T-helper 9 cell (primary cell): ENCODE measurements at places on chromosomes 7 and 10.
A peak's percentile ranks its signal among the peaks of the same experiment; 100 is the strongest.

DNA sequence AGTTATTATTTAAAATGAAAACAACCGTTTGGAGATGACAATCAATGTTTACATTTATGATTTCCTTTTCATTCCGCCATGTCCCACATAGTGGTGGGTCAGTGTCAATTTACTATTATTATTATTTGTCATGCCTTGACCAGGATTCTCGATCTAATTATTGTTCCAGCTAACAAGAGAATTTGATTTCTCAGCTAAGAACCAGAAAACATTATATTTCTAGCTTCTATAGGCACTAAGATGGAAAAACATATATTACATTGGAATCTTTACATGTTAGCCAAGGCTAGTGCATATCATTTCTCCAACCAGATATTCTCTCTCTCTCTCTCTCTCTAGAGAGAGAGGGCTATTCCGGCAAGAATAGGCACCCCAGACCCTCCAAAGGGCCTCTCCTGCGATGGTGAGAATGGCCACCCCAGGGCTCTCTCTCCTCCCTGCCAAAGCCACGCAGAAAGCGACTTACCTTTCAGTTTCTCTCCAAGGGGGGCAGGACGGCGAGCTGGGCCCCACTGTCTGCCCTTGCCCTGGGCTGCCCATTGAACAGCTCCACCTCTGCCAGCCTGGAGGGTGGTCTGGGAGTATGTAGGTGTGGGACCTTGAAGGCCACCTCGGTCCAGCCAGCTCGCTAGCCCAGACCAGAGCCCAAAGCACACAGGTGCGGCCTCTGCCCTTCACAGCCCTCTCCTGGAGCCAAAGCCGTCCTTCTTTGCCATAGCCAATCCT is 2.4 kb downstream of the HOXA3 start:
- no peak for DNase-seq

DNA sequence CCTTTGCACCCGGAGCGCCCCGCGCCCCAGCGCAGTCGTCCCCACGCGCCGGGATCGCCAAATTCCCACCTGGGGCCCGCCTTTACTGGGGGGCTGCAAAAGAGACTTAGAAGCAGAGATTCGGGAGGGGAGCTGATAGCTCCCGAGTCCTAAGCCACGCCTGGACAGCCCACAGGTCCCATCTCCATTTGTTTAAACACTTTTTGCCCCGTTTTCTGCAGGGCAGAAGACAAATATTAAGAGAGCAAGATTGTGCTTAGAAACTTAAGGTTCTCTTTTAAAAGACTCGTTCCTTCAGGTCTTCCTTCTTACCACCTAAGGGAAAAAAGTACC is 299.1 kb upstream of the NFE2L3 start:
- no peak for DNase-seq

DNA sequence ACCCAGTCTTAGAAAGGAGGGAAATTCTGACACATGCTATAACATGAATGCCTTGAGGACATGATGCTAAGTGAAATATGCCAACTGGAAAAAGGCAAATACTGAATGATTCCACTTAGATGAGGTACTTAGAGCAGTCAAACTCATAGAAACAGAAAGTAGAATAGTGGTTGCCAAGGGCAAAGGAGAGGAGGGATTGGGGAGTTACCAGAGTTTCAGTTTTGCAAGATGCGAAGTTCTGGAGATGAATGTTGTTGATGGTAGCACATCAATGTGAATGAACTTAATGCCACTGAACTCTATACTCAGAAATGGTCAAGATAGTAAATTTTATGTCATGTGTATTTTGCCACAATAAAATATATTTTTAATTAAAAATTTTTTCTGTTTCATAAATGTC is 38.9 kb downstream of the DRGX start:
- DNase-seq, result no peak

DNA sequence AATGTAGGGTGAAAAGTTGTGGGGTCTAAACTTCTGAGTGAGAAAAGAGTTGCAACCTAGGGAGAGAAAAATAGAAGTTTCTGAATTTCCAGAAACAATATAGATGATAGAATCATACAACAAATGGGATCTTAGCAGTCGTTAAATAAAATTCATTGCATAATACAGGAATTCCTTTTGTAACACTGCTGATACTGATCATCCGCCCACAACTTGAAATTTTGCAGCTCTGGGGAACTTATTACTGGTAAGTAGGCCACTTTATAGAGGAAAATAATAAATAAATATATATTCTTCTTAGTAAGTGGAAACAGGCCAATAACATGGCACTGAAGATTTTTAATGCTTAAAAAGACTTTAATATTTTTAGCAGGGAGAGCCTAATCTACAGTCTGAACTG is 81.9 kb upstream of the SMIM30 start:
- DNase-seq, result no peak

DNA sequence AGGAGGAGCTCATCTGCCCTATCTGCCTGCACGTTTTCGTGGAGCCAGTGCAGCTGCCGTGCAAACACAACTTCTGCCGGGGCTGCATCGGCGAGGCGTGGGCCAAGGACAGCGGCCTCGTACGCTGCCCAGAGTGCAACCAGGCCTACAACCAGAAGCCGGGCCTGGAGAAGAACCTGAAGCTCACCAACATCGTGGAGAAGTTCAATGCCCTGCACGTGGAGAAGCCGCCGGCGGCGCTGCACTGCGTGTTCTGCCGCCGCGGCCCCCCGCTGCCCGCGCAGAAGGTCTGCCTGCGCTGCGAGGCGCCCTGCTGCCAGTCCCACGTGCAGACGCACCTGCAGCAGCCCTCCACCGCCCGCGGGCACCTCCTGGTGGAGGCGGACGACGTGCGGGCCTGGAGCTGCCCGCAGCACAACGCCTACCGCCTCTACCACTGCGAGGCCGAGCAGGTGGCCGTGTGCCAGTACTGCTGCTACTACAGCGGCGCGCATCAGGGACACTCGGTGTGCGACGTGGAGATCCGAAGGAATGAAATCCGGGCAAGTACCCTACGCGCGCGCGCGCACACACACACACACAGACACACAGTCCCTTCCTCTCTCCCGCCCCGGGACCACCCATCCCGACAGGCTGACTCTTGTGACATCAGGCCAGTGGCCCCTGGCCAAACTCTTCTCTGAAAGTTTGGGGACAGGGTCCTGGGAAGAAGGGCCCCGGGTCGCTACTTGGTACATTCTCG is 538 bp downstream of the TRIM8 start:
- peak; percentile 69 for DNase-seq

GRCh38 chr7:11548532-11548931 is 283.5 kb downstream of the THSD7A start:
- no peak for DNase-seq

DNA sequence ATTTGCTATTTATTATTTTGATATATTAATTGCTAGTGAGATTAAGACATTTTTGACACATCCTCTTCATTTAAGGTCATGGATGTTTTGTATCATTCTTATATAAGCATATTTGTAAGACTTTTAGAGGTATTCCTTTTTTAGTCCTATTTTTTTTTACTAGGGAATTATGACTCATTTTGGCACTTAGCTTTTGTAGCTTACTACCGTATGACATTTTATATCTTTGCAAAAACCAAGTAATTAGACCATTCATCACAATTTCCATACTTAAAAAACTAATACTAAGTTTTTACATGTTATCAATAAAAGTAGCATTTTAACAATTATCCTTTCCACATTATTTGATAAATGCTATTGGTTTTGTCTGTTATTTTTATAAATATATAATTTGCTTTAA is 41.6 kb downstream of the BMPR1A start:
- no peak for DNase-seq

- DNase-seq, result no peak
Observed at GRCh38 chr10:110619514-110620397, 24.4 kb upstream of the RBM20 start.

GRCh38 chr7:101487753-101488152 is 125.1 kb downstream of the COL26A1 start:
- no peak for DNase-seq

DNA sequence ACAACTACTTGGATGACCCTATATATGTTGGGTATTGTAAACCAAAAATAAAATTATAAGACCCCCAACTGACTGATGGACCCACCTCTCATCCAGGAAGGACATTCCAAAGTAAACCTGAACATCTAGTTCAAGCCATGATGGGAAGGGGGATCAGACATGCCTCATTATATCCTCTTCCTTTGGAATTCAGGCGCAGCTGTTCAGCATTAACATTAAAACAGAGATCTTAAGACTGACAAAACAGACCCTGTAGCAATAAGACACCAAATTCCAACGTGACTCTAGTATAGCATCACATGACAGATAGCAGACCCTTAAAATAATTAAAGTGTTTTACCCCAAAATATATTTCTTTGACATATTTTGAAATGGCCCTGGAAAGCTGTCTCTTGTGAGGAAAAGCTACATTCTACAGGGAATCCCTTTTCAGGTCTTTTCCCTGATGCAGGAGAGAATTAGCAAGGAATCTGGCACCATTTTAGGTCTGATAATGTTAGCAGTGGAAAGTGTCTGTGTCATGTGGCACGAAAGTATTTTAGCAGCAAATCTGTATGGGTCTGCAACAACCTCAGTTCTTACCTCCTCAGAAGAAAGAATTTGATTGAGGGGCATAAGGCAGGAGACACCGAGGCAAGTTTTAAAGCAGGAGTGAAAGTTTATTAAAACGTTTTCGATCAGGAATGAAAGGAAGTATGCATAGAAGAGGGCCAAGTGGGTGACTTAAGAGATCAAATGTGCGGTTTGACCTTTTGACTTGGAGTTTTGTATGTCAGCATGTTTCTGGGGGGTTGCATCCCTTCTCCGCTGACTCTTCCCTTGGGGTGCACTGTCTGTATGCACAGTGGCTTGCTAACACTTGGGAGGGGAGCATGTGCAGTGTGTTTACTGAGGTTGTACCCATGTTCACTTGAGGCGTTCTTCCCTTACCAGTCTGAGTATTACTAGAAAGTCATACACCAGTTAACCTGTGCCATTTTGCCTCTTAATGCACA is 236.6 kb upstream of the PPP1R3A start:
- no peak for DNase-seq

DNA sequence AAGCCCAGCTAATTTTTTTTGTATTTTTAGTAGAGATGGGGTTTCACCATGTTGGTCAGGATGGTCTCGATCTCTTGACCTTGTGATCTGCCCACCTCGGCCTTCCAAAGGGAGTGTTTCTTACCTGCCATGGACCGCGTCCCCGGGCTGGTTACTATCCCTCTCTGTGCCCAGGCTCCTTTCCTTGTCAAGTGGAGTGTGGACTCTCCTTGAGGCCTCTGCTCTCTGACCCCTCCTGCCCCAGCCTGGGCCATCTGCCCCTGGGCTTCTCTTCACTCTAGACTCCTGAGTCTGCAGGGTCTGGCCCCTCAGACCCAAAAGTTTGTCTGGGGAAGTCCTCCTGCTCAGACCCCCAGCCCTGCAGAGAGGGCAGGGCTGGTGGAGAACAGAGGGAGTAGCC is 20.7 kb downstream of the NEURL1 start:
- no peak for DNase-seq

DNA sequence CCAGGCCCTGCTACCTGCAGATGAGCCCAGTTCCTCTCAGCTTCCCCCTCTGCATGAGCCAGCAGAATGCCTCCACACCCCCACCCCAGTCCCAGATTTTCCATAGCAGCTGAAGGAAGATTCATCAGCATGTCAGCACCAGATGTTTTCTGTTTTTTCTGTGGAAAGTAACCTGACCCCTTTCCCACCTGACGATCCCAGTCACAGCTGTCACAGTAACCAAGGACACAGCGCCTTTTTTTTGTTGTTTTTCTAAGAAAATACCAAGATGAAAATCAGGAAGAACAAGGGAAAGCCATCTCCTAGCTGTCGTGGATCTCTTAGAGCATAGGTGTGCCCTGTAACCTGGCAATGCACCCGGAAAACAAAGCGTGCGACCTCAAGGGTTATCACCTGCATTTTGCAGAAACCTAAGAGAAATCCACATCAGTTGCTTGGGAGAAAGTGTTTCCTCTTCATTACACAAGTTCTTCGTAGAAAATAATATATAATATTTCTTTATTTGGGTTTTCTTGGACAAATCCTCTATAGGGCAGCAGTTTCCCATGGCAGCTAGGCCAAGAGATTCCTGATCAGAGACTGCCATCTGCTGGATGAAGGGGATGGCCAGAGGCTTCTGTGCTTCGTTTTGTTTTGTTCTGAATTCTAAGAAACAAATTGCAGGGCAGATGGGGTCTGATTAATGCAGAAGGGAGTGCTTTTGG is 401.9 kb downstream of the TNS3 start:
- no peak for DNase-seq

DNA sequence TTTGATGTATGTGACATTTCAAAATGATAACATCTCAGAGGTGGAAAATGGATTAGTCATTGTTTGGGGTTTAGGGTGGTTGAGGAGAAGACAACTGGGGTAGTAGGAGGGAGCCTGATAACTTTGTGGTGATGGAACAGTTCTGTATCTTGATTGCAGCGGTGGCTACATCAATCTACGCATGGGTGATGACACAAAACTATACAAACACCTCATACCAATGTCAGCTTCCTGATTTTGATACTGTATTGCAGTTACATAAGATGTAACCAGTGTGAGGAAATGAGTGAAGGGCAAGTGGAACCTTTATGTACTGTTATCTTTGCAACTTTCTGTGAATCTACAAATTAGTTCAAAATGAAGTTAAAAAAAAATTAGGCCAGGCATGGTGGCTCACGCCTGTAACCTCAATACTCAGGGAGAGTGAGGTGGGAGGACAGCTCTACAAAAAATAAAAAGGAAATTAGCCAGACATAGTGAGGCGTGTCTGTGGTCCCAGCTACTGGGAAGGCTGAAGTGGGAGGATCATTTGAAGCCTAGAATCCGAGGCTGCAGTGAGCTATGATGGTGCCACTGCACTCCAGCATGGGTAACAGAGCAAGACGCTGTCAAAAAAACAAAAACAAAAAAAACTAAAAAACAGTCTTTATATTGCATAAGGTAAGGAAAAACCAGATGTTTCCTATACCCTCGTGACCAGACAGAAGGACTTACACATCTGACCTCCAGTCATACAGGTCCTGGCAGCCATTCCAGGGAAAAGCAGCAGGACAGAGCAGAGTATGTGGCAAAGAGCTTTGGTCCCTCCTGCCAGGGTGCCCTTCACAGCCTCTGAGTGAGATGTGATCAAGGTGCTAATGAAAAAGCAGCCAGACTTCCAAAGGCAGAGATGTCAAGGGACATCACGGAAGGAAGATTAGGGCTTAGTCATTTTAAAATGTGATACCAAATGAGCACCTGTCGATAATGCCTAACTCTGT is 50.8 kb downstream of the CYTH3 start:
- DNase-seq, result no peak

GRCh38 chr7:47968847-47969774 is 10.3 kb downstream of the HUS1 start:
- DNase-seq, result peak; percentile 24

DNA sequence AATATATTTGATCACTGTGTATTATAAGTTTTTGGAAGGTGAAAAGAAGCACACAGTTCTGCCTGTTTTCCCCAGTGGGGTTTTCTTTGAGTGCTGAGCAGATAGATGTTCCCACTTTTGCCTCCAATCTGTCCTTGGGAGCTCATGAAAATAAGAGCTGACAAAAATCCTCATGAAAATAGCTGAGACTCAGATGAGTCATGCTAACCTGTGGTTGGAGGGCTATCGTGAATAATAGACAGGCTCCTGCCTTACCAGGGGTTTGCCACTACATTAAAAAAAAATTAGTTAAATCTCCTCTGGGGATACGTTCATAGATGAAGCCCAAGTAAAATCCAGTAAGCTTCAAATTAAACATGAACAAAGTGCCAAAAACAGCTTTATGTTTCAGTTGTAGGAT is 10.9 kb upstream of the AOAH start:
- no peak for DNase-seq
